ENCODE measurements at places on chromosomes 12 and 14.
A peak's percentile ranks its signal among the peaks of the same experiment; 100 is the strongest.

DNA sequence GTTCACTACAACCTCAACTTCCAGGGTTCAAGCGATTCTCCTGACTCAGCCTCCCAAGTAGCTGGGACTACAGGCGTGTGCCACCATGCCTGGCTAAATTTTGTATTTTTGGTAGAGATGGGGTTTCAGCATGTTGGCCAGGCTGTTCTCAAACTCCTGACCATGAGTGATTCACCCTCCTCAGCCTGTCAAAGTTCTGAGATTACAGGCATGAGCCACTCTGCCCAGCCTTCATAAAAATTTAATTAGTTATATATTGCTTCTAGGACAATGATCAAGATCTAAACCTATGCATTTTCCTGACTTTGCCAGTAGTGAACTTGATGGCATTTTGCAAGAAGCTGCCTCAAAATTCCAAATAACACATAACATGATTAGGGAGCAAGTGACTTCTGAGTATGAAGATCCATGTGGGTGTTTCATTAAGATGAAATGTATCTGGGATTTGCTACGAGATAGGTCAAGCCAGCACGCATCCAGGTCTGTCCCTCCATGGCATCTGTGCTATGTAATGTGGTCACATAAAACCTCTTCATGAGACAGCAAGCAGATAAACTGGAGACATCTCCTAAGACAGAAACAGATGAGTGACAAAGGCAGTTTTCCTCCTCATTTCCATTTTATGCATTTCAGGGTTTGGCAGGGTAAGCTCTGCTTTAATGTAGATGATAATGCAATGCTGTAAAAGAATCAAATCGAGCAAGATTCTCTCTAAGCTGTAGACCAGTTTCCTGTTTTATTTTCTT, 319.4 kb upstream of the ATP2B1 start:
- no peak for DNase-seq

DNA sequence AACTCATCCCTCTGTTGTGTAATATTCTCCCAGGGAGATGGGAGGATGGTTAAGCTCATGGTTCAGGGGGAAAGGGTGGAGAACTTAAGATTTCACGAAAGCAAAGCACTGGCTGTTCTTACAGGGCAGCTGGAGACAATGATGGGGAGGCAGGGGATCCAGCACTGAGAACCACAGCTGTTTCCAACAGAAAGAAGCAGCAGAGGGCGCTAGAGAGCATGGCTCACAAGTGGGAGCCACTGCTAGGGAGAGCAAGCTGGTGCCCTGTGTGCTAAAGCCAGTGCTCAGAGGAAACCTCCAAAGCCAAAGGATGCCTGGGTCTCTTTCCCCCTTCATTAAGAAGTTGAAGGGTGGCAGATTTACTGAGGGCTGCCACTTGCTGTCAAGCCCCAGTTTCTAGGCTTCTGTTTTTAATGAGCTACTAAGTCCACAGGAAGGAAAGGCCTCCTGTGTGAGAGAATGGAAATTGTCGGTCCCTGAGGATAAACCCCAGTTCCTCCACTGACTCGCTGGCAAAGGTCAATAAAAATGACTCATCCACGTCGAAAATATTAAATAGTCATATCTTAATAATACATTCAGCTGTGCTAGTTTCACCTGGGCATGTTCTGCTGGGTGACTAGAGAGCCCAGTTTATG, 199.7 kb downstream of the ANO2 start:
- DNase-seq: peak; percentile 25

GRCh38 chr12:5792343-5792742, 152.7 kb downstream of the ANO2 start:
- DNase-seq: no peak

DNA sequence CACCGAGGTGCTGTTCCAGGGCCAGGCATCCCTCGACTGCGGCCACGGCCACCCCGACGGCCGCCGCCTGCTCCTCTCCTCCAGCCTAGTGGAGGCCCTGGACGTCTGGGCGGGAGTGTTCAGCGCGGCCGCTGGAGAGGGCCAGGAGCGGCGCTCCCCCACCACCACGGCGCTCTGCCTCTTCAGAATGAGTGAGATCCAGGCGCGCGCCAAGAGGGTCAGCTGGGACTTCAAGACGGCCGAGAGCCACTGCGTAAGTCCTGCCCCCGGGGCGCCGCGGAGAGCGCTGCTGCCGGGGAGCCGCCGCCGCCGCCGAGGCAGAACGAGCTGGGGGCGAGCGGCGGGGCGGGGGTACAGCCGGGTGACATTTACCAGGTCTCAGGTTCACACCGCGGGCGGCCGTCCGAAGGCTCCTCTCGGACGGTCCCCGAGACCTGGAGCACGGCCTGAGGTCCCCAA, 1.4 kb downstream of the PLXNC1 start:
- DNase-seq: no peak

- DNase-seq: no peak
Observed at GRCh38 chr14:51472881-51473280, 178.8 kb upstream of the FRMD6 start.

DNA sequence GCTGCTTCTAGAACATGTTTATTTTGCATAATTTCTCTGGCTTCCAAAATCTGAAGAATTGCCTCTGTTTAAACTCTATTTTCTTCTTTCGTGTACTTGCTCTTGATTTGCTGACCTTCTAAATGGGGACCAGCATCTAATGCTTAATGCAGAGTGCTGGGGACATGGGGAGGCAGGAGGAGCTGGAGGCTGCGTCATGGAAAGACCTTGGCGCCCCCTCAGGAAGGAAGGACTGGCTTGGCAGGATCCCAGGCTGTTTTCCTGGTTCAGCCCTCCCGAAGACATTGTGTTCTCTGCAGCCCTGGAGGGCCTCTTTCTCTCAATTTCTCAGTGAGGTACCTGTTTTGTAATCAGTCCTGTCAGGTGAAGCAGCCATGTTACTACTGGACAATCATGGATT, 5.5 kb downstream of the PRKCH start:
- no peak for DNase-seq

DNA sequence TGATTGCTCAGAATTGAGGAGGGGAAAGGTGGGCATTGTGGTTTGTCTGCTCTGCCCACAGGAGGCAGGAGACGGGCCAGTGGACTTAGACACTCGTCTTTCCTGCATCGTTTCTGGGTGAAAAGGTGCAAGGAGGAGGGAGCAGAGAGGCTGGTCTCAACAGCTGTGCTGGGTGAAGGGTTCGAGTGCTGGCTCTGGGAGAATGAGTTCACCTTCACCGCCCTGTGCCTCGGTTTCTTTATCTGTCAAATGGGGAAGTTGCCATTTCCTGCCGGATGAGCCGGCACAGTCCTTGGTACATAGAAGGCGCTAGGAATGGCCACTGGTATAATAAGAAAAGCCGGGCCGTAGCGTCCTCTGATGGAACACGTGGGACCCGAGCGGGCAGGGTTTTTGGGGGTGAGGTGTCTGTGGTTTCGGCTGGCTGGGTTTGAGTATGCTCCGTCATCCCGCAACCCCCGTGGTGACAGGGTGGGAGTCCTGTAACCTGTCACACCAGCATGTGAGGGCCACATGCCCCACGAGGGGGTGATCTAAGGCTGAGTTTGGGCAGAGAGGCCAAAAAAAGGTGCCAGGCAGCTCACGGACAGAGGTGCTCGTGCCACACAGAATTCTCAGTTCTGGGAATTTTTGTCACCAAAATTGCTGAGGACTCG, 7.3 kb downstream of the BCL7A start:
- no peak for DNase-seq

DNA sequence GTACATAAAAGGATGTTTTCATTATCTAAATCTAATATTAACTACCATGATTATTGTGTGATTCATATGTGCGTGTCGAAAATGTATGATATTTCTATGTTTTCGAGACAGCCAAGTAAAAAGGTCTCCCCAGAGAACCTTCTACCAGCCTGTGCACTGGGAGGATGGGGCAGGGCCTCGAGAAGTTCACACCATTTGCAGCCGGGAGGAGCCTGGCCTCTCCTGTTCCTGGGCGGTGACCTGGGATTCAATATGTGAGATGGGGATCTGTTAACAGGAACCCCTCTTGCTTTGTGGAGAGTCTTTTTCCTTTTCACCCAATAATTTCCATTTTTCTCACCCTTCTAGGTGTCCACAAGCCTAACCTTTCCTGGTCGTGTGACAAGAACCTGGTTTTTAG, 189.3 kb downstream of the IPO8 start:
- DNase-seq: no peak

DNA sequence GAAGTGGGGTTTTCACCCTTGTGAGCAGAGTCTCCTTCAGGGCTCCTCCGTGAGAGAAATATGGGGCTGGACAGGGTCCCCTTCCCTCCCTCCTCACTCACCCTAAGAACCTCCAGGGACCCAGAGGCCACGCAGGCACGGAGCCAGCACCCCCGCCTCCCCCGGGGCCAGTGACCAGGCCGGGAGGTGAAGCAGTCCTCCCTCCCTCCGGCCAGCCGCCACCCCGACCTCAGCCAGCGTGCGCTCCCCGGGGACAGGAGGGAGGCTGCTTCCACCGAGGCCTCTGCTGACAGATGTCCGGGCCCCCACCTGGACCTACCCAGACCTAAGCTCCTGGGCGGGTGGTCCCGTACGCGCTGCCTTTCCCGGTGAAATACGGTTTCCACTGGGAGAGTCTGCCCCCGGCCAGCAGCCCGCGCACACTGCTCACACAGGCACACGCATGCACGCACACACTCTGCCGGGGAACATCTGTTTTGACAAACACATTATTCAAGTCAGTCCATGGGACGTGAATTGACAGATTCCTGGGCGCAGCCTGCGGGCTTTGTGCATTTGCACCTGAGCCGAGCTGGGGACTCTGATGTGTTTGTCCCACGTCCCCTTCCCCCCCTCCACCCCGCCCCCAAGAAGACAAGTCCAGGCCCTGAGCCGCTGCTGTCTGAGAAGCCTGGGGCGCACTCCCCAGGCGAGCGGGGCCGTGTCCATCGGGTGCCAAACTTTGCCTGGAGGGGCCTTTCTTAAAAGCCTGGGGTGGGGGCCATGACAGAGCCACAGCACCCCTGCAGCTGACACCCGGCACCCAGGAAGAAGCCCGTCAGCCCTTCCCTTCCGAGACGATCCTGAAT, 725 bp downstream of the RIMBP2 start:
- no peak for DNase-seq

- no peak for DNase-seq
Observed at GRCh38 chr14:64970776-64971477, 1.2 kb downstream of the RAB15 start.

- no peak for DNase-seq
Observed at GRCh38 chr14:26605602-26606001, 7.8 kb upstream of the NOVA1 start.

DNA sequence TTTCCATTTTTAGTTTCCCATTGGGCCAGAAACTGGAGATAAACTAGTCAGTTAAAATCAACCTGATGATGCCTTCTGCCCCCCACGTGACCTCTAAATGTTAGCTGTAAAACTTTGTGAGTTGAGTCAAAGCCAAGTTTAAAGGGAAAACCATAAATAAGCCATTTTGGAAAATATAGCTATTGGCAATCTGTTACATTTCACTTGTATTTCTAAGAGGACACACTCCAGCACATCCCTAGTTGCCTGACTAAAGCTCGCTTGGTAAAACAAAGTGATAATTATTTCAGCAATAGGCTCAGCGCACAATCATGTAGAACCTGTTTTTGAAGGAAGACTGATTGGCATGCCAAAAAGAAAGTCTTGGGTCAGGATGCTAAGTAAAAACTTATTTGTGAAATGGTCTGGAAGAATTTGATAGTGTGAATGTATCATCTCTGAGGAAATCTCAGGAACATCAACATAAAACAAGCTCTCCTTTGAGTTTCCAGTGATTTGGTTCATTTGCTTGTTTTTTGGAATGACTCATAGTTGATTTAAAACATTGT, 49.2 kb upstream of the AEBP2 start:
- DNase-seq: no peak

DNA sequence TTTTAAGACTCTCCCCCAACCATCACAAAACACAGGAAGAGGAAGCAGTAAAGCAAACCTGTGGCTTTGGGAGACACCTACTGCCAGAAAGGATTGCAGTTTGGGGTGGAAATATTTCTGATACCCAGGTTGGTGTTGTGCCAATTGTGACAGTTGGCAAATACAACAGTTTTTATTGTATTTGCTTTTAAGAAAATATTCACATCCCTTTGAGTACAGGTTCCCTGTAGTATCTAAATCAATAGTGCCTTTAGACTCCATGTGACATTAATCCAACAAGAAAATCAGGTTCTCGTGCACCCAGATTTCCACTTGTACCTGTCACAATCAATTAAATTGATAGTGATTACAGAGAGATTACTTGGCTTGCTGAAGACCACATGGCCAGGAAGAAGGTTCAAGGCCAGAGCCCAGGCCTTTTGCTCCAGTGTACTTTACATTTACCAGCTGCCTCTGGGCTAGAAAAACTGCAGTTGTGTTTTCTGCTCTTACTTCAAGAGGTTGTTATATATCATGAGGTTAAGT, 361.2 kb downstream of the ATP23 start:
- DNase-seq: no peak

DNA sequence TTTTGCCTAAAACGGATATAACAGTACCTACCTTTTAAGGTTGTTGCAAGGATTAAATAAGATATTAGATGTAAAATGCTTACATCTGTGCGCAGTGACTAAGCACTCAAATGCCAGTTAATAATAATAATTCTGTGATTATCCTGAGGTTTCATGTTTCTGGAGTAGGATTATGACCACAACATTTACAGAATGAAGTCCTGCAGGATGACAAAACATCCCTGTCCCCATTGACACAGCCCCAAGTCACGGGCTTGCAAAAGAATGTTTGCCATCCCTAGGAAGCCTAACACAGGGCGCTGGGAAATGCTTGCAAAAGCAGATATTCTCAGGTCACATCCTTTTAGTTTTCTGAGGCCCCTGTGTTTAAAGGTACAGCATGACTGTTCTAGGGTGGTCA, 20.1 kb downstream of the SUSD6 start:
- DNase-seq: no peak

GRCh38 chr14:34372786-34373185, 89.3 kb downstream of the SPTSSA start:
- no peak for DNase-seq

DNA sequence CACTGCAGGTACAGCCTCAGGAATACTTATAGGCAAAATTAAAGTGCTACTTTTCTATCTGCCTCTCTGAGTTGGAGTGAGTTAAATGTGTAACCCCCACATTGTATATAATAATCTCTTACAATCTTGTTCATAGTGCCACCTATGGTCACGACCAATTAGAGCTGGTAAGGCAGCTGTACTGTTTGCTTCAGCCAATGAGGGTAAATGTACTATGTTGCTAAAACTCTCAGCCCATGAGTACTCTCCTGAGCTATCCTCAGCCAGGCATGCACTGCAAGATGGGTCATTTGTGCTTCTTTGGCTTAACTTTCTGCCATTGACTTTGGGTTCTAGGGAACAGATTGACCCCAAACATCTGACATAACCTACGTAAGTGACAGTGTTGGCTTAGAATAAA, 15.0 kb upstream of the MDM2 start:
- DNase-seq: no peak

DNA sequence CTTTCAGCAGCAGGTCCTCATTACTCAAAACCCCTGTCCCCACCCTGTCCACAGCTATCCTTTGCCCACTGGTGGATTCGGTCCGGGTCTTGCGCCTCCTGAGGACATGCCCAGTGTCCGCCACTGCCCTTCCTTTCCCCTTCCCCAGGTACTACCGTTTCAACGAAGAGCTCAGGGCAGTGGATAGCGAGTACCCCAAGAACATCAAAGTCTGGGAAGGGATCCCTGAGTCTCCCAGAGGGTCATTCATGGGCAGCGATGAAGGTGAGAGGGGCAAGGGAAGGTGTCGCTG, 8.7 kb downstream of the MMP14 start:
- DNase-seq: no peak
